ENCODE measurements at places on chromosomes 1 and 21.
A peak's percentile ranks its signal among the peaks of the same experiment; 100 is the strongest.

- no peak for DNase-seq
Measured at GRCh38 chr1:219518168-219518906, 94.6 kb downstream of the ZC3H11B start.

GRCh38 chr21:39657091-39657689, 44.5 kb downstream of the B3GALT5 start:
- no peak for DNase-seq

- no peak for DNase-seq
Measured at GRCh38 chr1:47838562-47839432, 158.4 kb downstream of the TRABD2B start.

DNA sequence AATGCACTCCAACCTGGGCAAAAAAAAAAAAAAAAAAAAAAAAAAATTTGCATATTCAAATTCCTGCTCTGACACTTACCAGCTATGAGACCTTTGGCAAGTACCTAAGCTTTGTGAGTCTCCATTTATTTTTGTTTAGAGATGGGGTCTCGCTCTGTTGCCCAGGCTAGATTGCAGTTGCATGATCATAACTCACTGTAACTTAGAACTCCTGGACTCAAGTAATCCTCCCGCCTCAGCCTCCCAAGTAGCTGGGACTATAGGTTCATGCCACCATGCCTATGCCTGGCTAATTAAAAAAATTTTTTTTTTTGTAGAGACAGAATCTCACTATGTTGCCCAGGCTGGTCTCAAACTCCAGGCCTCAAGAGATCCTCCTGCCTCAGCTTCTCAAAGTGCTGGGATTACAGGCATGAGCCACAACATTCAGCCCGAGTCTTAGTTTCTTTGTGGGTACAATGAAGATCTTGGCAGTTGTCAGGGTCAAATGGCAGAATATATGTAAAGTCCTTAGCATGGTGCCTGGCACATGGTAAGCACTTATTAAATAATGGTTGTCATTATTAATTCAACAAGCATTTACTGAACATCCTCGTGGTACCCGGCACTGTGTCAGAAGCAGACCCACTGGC, 53.5 kb upstream of the TENT5B start:
- DNase-seq = no peak

GRCh38 chr1:180849031-180849775, 63.5 kb upstream of the KIAA1614 start:
- no peak for DNase-seq

- no peak for DNase-seq
Measured at GRCh38 chr1:24640288-24640687, 2.8 kb upstream of the SRRM1 start.

DNA sequence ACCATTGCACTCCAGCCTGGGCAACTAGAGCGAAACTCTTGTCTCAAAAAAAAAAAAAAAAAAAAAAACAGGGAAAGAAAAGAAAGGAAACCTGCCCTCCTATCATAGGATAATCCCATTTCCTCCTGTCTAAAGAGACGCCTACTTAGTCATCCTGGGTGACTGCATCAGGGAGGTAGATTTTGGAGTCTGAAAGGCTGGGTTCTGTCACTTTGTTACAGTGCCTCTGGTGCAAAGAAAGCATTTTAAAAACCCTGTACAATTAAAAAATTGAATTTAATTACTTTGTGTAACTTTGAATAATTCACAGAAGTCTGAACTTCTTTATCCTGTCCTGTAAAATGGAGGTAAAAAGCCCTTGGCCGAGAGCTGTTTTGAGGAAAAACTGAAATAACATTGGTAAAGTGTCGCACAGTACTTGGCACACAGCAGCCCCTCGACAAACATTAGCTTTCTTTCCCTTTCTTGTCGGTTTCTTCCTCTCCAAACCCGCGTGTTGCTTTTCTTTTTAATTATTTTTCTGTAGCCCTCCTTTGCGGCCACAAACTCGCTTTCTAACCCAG, 657 bp upstream of the HDAC1 start:
- DNase-seq = no peak

DNA sequence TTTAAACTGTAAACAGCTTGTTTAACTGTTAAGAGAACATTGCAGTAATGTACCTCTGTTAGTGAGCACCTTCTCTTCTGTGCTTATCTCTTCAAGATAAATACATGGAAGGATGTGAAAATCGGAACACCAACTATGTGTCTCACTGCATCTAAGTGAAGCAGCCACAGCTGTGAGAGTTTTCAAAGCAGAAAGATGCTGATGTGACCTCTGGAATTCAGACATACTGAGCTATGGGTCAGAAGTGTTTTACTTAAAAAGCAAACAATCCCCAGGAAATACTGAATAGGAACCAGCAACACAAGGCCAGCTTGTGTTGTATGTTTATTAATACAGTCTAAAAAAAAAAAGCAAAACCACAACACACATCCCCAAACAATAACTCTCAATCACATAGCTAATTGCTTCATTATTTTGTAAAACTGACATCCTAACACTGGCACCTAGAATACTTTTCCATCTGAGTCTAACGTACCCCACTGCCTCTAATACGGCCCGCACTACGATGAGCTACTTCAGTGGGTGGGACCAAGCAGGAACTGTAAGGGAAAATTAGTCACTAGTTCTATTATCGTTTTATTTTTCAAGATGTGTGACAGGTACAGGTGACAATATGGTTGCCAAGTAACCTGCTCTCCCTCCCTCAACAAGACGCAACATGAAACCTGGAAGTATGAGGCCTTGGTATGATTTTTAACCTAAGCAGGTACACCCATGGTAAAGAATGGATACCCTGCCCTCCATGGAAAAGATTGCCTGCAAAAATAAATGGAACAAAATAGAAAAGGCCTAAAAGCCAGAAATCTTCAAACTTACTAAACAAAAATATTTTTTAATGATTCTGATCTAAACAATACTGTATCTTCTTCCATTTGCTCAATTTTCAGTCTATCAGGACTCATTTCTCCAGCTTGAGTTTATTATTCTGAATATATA, 13.9 kb downstream of the ERRFI1 start:
- DNase-seq = no peak

DNA sequence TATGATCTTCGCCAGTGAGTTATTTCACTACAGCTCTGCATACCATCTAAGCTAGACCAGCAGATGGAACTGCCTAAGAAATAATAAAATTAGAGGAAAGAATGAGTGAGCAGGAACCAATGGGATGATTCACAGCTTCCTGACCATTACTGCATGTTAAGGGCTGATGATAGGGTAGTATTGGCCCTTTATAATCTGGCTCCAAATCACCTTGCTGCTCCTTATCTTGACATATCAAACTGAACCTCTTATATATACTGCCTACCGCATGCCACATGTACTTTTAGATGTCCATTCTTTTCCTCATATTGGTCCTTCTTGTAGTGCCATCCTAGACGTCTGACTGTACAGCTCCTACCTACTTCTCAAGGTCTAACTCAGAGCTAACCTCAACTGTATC, 524.4 kb downstream of the DPYD start:
- no peak for DNase-seq

- no peak for DNase-seq
Measured at GRCh38 chr1:85650645-85651044, 57.6 kb downstream of the ZNHIT6 start.

DNA sequence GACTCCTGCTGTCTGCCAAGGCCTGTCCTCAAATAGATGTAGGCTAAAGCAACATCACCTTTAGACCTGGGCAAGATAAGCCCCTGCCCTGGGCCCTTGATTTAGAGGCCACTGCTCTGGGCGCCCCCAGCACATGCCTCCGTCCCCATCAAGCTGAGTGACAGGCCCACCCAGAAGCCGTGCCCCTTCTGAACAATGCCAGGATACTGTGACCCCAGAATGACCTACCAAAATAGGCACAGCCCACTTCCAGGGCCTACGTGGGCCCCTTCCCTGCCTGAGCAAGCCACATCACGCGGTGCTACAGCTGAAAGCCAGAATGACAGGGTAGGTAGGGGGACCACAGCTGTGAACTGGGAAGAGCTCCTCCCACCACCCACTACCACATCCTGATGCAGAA, 24.7 kb upstream of the BECN2 start:
- DNase-seq = no peak

DNA sequence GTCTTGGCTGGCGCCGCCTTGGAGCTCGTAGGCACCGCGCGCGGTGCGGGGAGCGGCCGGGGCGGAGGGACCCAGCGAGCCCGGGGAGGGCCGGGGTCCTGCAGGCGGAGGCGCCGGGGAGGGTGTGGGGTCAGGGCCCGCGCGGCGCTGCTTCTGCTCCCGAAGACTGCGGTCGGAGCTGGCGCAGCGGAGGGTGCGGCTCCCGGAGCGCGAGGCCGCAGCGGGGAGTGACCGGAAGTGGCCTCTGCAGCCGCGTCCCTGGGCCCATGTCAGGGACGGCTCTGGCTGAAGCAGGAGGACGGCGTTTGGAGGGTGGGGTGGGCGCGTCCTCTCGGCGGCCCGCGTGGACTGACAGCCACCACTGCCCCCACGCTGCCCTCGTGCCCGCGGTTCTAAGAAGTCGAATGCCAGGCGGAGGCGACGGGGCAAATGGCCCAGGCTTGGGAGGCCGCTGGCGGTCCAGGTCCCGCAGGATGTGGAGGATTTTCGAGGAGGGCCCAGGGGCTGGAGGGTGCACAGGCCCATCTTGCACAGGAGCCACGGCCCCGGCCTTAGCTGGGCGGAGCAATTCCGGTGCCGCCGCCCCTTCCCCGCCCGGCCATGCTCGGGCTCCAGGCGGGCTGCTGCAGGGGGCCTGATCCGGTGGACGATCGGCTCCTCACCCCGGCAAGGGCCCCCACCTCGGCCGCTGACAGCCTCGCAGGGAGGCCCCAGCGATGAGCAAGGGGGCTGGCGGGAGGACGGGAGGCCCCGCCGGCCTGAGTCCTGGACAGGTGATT, 7.7 kb upstream of the ZNF669 start:
- no peak for DNase-seq

GRCh38 chr1:28971980-28972771, 57.8 kb downstream of the EPB41 start:
- DNase-seq = no peak

GRCh38 chr21:32414579-32415358, 2.3 kb downstream of the EVA1C start:
- no peak for DNase-seq

DNA sequence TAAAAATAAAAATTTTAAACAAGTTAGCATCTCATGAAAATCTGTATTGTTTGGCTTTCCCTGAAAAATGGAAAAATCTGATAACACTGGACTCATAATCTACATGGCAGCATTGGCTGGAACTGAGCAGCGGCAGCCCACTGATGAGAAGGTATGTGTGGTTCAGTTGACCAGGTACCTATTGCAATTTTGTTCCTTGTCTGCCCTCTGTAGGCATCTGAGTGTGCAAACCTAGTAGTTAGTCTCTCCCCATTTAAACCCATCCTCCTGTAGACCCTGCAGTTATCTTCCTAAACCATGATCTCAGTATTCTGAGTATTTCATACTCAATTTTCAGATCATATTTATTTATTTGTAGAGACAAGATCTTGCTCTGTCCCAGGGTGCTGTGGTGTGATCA, 59.4 kb upstream of the SERBP1 start:
- no peak for DNase-seq

GRCh38 chr1:35769188-35769758, 505 bp downstream of the CLSPN start:
- DNase-seq = peak; percentile 67

- no peak for DNase-seq
Measured at GRCh38 chr1:221268295-221268694, 389.1 kb downstream of the HLX start.

- DNase-seq = no peak
Measured at GRCh38 chr1:94246692-94247137, 9.3 kb upstream of the ARHGAP29 start.

- DNase-seq = no peak
Measured at GRCh38 chr1:201324821-201325677, 41.7 kb downstream of the PKP1 start.

GRCh38 chr1:167089939-167090313, 251 bp downstream of the GPA33 start:
- no peak for DNase-seq

- DNase-seq = no peak
Measured at GRCh38 chr1:10328180-10328963, 70.5 kb upstream of the PGD start.

DNA sequence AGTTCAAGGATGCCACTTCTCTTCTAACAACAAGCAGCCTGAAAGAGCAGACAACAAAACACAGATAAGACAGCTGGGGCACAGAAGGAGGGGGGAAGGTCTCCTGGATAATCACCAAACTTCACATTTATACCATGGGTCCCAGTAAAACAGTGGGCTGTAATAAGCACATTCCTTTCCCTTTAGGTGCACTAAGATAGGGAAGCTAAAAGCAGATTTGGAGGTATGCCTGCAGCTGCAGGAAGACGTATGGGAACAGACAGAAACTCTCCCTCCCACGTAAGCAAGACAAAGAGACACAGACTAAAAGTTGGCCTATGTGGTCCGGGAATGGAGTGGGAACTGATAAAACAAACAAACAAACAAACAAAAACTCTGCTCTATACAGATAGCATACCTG, 612.1 kb downstream of the MRPL39 start:
- DNase-seq = no peak

DNA sequence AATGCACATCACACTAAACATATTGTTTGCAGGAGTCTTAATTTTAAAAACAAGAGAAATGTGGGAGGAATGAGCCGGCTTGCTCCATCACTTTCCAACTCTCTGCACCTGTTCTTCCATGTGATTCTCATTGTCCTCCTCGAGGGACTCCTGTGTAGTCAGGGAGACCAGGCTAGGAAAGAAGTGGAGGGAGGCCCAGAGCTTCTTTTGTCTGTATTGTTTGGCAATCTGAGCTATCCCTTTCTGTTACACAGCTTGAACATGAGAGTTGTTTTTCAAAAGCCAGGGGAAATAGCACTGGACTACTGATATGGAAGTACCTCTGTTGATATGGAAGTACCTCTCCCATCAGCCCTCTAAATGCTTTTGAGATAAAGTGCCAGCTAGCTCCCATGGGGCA, 18.8 kb upstream of the LRRC8D start:
- DNase-seq = no peak

DNA sequence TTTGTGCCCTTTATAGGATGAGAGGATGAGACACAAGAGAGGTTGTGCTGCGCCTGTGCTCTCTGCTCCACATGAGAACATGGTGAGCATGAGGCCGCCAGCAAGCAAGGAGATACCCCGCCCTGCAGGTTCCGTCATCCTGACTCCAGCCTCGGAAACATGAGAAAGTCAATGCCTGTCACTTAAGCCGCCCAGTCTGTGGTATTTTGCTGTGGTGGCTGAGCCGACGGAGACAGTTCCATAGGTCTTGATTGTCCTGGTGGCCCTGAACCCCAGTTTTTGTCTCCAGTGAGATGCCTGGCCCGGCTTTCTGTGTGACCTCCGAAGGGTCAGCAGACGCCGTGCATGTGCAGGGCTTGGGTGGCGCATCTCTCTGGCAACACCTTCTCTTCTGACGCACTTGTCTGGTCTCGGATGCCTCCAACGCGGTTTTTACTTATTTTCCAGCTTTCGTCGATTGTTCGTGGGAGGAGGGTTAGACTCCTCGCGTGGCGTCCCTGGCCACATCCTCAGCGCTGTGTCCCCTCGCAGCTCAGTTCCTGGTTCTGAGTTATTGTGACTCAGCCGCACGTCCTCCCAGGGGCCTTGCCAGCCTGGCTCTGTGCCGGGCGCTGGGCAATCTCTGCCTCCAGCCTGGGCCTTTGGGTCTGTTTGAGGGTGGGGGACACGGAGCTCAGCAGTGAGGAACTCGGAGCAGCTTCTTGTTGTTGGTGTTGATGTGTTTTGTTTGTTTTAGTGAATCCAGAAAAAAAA, 70.0 kb downstream of the FAAP20 start:
- DNase-seq = no peak

GRCh38 chr21:45818904-45819285, 162.7 kb upstream of the COL6A1 start:
- DNase-seq = peak; percentile 9

GRCh38 chr1:180841415-180841814, 71.3 kb upstream of the KIAA1614 start:
- DNase-seq = no peak

All from stimulated activated CD4-positive, alpha-beta T cell treated with anti-CD3 and anti-CD28 coated beads, Interleukin-15, amount 100 ng/mL, for 1 hour (primary cell).